ENCODE measurements at places on chromosomes 2 and 18.

DNA sequence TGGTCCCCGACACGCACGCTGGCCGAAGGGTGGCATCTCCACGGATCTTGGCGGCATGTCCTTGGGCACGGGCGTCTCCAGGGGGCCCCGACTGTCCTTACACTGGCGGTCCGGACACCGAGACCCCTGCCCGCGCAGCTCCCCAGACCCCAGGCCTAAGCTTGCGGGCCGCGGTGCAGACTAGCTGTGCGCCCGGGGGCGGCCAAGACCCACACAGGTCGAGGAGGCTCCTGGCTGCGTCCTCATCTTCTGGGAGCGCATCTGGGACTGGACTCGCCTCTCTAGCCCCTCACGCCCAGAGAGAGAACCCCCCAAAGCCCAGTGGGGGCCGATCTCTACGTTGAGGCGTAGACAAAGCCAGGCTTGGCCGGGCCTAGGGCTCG lies 475 bp upstream of the TWIST2 start:
- DNase-seq: no peak

DNA sequence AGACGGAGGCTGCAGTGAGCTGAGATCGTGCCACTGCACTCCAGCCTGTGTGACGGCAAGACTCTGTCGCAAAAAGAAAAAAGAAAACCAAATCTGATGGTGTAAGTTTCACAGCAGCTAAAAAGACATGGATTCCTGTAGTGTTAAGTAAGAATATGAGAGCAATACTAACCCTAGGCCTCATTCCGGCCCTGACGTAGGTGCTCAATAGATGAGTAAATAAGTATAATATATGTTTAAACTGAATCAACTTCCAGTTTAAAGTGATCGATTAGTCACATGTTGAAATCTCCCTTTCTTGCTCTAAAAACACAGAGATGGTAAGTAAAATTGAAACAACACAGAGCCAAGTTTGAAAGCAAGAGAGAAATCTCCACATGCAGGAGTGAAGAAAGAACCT lies 8.0 kb downstream of the ME2 start:
- no peak for DNase-seq

DNA sequence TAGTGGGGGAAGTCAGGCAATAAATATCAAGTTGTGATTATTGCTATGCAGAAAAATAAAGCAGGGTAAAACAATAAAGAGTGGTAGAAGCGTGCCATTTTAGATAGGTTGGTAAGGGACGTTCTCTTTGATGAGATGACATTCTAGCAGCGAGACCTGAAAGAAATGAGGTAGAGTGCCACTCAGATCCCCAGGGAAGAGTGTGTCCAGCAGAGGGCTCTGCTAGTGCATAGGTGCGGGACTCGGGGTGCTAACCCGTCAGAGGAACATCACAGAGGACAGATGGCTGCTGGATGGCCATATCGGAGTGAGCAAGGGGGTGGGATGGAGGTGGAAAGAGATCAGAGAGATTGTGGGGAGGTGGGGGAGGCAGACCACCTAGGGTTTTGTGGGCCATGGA lies 16.3 kb upstream of the GTF2A1L start:
- DNase-seq: peak; percentile 52

- DNase-seq: no peak
Measured at GRCh38 chr2:219514196-219514761, at the start of gene ASIC4. Gene ASIC4, plus strand, starts transcription at chr2:219514482. Its CDS starts 243 bp downstream, at chr2:219514725.

GRCh38 chr2:102585847-102586404 lies 33.4 kb upstream of the SLC9A2 start:
- no peak for DNase-seq

DNA sequence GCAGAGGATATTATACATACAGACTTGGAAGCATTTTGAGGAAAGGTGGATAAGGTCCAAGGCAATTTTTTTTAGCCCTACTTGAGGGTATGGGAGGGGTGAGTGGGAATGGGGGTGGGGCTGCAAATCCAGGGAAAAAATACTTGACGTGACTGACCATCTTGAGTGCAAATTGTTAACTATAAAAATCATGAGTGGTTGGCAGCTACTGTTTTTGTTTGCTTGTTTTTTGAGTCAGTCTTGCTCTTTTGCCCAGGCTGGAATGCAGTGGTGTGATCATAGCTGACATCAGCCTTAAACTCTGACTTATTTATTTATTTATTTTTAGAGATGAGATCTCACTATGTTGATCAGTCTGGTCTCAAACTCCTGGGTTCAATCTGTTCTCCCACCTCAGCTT lies 458.8 kb downstream of the PIK3C3 start:
- no peak for DNase-seq

DNA sequence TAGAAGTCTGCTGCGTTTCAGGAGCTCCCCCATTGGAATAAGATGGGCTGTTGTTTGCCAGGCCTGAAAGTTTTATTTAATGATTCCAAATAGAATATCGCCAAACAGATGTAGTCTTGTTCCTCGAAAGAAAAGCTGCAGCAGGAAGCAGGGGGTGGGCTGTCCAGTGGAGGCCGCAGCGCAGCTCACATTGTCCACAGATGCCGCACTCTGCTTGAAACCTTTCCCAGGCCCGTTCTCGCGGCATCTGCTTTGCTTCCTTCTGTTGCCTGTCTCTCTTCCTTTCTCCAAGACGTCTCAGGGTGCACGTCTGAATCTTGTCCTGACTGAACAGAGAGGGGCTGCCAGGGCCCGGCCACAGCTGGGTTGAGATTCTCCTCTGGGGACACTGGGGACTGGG lies 12.4 kb upstream of the IGFBP2 start:
- DNase-seq: peak; percentile 10

DNA sequence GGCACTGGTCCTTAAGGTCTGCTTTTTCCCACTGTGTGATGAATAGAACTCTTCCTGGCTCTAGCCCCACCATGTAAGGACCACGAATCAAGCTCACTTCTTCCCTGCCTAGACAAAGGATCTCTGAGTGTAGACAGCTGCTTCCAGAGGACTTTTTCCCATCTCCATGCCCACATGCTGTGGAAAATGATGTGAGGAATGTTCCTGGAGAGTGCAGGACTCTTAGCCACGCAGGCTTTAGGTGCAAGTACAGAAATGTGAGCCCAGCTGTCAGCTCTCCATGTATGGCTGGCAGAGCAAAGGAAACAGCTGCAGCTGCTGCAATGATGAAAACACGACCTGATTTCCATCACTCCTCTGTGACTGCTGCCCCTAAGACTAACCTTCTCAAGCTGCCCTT lies 35.5 kb downstream of the NXPH2 start:
- DNase-seq: no peak

DNA sequence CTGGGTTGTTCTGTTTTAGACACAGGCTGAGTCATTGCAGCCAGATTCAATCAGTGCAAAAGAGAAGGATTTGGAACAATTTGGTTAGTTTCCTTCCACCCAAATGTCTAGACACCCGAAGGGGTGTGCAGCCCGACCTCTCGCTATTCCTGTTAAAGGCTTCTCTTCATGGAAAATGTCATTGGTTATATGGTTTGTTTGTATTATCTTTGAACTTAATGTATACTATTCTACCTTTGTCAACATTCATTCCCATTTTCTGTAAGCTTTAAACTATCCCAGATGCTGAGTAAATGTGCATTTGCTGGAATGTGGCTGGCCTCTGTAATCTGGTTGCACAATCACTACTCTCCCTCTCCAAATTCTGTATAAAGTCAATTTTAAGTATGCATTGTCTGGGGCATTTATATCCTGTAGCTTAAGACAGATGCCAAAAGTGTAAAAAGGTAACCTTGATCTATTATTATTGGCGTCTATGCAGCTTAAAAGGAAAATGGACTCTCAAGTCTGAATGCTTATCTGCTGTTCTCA lies 80.4 kb upstream of the RND3 start:
- DNase-seq: no peak

DNA sequence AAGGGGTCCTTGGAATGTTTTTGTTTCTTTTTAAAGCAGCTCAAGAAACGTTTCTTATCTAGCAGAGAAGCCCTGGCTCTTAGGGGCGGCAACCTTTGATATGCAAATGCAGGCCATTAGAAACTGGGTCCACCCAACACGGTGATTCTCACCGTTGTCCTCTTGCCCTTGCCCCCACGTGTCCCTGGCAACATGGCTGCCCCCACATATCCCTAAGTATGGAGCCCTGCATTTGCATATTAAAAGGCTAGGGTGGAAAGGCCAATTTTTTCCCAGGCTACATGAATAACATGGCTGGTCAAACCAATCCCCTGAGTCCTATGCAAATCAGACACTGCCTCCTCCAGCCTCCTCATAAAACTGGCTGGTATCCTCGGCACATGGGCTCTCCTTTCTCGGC lies 230.1 kb upstream of the SPOPL start:
- DNase-seq: no peak

DNA sequence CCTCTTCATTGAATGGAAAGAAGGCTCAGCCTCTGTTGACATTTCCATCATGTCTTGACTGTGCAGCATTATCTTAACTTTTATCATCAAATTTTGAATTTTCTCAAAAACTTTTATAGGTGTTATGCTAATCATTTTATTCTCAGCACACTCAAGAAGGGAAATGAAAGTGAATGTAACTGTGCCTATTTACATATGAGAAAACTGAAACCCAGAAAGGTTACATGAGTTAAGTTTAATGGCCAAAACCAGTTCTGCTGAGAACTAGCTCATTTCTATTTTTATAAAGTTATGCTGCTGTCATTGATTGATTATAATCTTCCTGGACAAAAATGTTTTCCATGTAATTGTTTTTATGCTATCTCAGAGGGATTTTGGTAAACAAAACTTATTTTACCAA lies 618.8 kb upstream of the NRXN1 start:
- DNase-seq: no peak

- no peak for DNase-seq
Measured at GRCh38 chr2:143729296-143729814, 600.1 kb downstream of the ARHGAP15 start.

DNA sequence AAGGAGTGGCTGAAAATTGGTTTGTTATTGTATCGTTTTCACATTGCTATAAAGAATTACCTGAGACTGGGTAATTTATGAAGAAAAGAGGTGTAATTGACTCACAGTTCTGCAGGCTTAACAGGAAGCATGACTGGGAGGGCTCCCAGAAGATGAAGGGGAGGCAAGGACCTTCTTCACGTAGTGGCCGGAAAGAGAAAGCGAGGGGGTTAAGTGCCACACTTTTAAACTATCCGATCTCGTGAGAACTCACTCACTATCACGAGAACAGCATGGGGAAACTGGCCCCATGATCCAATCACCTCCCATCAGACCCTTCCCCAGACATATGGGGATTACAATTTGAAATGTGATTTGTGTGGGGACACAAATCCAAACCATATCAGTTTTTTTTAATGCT lies 81.6 kb downstream of the FBXO15 start:
- DNase-seq: no peak

DNA sequence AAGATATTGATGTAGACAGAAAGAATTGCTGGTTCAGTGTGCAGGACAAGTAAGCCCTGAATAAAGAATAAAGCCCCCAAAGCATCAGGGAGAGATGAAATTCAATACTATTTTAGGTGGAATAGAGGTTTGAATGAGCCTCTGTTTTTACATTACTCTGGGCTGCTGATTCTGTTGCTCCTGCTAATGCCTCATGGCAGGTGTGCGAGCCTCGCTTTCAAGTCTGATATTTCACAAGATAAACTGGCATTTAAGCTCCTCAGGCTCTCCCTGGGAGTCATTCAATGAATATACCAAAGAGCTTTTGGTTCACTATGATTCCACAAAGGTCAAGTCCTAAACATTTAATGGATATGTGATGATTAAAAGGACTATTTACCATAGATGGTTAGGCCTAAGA lies 601.0 kb upstream of the SLC39A10 start:
- no peak for DNase-seq

- peak; percentile 64 for DNase-seq
Measured at GRCh38 chr2:25362434-25363145, 20.9 kb upstream of the DNMT3A start.

DNA sequence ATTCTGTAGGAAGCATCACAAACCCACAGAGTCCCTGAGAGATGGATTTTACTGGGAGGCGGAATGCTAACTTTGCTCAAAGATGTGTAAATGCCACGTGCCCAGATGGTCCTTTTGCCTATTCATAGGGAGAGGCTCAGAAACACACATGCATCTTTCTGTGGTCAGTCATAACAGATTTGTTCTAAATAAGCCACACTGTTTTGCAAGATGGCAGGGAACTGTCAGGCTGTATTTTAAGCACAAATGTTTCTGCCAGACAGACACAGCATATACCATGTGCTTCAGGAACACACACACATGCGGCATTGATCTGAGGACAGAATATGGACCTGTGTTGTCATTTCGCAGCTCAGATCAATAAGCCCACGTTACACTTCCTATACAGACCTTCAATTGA lies 312.0 kb downstream of the GPD2 start:
- DNase-seq: no peak

- no peak for DNase-seq
Measured at GRCh38 chr18:339200-339599, 71.4 kb upstream of the THOC1 start.

- DNase-seq: no peak
Measured at GRCh38 chr18:59072727-59073421, 66.8 kb upstream of the SEC11C start.

GRCh38 chr2:208607694-208608093 lies 201.1 kb downstream of the PTH2R start:
- no peak for DNase-seq

GRCh38 chr2:60353863-60354262 lies 199.6 kb downstream of the BCL11A start:
- no peak for DNase-seq

DNA sequence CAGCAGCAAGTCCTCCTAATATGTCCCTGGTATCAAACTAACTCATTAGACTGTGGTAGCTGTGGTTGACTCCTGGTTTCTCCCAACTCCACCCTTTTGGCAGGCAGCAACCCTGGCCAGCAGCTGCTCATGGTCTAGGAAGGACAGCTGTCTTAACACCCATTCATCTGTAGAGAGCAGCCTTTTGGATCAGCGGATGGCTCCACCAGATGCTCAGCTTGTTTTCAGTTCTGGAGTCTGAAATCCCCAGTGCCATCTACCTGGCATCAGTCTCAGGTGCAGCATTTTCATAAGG lies 100.5 kb downstream of the SPOPL start:
- no peak for DNase-seq

DNA sequence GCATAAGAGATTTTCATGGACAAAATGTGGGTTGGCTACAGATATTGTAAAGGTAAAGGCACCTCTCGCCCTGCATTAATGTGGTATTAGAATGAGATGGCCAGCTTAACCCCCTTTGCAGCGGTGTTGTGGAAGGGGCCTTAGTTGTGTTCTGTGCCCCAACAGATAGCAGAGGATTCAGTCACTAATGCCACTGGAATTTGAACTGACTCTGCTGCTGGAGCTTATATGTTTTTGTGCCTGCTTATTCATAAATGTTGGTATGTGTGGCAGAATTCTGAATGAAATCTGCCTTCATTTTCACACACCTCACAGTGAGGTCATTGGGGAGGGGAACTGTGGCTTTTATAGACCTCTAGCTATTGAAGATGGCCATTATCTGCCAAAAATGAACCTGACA lies 90.7 kb upstream of the ITGA6 start:
- no peak for DNase-seq
